ENCODE measurements at places on chromosomes 12 and 14.
A peak's percentile ranks its signal among the peaks of the same experiment; 100 is the strongest.

DNA sequence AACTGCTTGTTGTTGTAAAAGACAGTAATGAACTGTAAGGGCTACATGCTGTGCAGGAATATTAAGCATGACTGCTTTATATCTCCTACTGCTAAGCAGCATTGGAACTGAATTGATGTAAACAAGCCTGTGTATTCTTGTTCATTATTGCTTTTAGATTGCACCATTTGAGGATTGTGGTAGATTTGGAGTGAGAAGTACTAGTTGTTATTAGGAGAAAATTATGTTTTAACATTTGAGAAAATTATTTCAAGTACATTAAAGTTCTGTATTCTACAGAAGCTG is 212.7 kb downstream of the ERC1 start:
- no peak for DNase-seq

- no peak for DNase-seq
These were observed 124.1 kb upstream of the E2F7 start for GRCh38 chr12:77189458-77189857.

GRCh38 chr12:108289350-108290161 is 49.6 kb downstream of the CMKLR1 start:
- no peak for DNase-seq

DNA sequence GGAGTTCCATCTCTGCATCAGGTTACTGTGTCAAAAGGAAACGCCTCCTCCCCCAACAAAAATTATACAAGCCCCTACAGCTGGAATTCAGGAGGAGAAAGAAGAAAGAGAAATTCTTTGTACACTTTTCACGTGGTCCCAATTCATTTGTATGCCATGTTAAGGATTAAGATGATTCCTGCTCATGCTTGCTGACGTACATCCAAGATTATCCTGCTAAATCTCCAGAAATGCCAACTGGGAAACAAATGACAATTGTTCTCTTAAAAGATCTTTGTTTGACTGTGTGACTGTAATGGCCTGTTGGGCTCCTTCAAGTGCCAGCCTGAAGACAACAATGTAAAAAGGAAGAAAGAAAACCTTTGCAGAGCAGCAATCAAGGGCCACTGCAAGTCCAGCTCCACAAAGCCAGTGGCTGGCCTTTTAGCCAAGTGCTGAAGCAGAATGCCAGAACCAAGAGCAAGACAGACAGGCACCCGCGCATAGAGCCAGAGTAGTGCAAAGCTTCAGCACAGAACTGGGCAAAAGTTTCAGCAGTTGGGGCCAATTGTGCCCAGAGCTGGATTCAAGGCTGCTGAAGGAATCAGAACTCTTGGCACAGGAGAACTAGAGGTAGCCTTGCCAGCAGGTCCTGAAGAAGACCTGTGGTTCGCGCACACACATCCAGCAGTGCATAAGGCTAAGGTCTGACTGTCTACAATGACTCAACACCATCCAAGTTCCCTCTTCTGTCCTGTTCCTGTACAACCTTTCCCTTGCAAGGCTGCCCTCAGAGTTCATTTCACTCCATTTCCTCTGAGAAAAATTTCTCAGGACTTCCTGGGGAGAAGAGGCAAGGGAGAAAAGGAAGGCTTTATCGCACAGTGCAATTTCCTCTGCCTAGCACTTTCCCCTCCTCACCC is 209.7 kb upstream of the BMP4 start:
- no peak for DNase-seq

DNA sequence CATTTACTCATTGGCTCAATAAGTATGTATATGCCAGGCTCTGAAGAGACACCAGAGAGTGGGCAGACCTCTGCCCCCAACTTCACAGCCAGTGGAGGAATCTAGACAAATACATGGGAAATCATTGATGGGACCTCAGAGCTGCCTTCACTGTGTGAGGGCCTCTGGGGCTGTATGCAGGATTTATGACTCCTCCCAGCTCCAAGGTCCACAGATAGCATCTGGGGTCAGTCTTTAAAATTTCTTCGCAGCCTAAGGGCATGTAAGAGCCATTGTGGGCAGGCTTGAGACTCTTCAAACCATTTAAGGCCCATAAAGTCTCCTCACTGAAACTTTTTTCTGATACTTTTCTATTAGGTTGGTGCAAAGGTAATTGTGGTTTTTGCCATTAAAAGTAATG is 125.5 kb downstream of the SPTSSA start:
- DNase-seq = no peak

DNA sequence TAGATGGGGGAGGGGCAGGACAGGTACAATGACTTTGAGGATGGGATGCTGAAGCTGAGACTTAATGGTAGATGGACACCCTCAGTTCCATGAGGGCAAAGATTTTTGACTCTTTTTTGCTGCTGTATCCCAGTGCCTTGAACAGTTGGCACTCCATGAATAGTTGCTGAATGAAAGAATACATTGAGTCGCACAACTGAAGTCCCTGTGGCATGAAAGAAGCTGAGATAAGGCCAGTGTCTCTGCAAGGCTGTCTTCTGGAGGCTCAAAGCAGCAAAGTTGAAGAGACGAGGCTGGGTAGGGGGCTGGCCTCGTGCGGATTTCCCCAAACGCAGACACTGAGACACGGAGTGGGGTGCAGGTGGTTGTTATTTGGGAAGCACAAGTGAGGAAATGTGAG is 179.3 kb downstream of the ADCK1 start:
- no peak for DNase-seq

DNA sequence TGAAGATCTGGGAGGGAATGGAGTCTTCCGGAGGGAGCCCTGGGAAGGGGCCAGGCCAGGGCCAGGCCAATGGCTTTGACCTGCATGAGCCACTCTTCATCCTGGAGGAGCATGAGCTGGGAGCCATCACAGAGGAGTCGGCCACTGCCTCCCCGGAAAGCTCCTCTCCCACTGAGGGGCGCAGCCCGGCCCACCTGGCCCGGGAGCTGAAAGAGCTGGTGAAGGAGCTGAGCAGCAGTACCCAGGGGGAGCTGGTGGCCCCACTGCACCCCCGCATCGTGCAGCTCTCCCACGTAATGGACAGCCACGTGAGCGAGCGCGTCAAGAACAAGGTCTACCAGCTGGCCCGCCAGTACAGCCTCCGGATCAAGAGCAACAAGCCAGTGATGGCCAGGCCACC is 37.7 kb downstream of the PLEKHG3 start:
- no peak for DNase-seq

- no peak for DNase-seq
These were observed 42.8 kb downstream of the STXBP6 start for GRCh38 chr14:25006961-25007795.

GRCh38 chr14:75699331-75699730 is 38.3 kb downstream of the TTLL5 start:
- DNase-seq = no peak

- no peak for DNase-seq
These were observed 158.0 kb downstream of the RIMBP2 start for GRCh38 chr12:130557886-130558765.

- DNase-seq = peak; percentile 44
These were observed 47.7 kb downstream of the CYP46A1 start for GRCh38 chr14:99731547-99732435.

DNA sequence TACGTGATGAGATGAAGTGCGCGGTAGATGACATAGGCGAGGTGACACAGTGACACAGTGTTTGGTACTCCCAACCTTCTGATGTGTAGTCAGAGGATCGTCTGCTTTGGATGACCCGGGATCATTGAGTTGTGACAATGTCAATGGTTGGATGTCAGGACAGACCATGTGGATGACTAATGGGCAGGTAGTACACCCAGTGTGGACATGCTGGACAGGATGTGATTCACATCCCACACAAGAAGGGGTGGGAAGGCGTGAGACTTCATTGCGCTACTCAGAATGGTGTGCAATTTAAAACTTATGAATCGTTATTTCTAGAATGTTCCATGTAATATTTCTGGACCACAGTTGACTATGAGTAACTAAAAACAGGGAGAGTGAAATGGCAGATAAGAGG is 23.8 kb downstream of the MAP3K9 start:
- no peak for DNase-seq

DNA sequence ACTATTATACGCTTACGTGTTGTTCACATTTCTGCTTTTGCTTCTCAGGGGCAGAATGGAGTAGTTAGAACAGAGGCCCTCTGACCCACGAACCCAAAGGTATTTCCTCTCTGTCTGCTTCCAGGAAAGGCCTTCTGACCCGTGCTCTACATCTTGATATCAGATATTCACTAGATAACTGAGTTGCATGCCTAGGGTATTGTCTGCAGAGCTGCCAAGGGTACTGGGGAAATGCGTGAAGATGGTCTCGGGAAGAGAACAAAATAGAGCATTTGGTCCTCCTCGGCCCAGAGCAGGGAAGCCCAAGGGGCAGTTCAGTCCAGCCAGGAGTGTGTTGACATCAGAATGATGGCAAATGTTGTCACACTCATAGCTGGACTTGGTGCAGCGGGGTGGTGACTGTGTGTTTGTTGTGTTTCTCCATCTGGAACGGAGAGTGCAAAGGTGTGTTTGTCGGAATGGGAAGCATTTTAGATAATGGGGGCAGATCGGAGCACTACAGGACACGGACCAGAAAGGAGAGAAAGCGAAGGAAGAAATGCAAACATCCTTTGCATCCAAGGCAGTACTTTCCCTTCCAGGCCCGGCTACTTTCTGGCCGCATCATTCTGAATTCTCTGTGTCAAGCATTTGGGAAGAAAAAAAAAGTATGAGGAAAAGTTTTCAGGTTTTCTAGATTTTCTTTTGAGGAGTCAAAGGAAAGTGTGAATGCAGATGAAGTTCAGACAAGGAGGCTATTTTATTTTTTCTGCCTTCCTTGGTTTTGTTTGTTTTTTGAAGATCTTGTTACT is 8.1 kb downstream of the GLT1D1 start:
- DNase-seq = no peak

DNA sequence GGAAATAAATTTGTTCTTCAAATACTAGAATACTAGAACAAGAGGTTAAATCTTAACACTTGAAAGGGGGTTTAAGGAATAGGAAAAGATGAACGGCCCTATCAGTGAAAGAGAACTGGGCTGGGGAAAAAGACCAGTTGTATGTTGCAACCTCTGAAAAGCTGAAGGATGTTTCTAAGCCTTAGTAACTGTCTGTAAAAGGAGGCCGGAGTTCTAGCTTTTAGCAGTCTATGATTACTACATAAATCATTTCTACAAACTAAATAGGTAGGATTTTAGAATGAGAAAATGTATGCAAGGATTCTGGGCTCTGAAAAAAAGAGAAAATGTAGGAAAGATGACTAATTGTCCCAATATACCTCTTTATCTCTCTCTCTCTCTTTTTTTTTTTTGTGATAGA is 4.9 kb downstream of the CERS5 start:
- DNase-seq = no peak

DNA sequence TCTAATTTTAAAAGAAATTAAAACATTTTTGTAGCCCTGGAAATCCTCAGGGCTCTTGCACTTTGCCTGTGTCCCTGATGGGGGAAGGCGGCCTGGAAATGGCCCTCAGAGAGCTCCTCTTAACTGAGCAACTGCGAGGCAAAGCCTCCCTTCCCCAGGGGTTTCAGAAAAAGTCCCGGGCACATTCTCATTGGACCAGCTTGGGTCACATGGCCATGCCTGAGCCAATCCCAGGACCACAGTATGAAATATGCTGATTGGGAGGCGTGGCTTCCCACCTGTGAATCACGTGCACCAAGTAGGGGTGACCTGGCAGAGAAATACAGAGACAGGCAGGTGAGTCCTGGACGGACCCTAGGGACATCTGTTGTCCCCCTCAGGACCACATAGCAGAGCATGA is 90.4 kb upstream of the SFSWAP start:
- no peak for DNase-seq

GRCh38 chr12:57079821-57080220 is 1.2 kb upstream of the NEMP1 start:
- DNase-seq = no peak

- DNase-seq = no peak
These were observed 56.2 kb upstream of the NID2 start for GRCh38 chr14:52124791-52125684.

DNA sequence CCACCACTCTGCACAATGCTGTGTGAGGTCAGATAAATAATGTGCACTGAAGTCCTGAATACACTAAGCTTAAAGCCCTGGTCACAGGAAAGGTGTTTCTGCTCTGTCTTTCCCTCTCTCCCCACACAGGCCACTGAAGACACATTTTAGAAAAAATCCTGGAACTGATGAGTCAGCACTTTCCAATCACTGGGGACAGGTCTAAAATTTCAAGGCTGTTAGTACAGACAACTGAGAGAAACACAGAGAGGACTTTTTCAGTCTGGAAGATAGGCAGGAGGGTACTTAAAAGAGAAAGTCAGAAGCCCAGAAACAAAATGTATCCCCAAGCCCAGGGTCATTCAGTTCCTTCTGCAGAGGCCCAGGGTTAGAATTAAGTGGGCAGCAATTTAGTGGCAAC is 333.9 kb upstream of the CCDC196 start:
- no peak for DNase-seq

GRCh38 chr12:48187916-48188695 is 4.7 kb downstream of the CCDC184 start:
- no peak for DNase-seq

DNA sequence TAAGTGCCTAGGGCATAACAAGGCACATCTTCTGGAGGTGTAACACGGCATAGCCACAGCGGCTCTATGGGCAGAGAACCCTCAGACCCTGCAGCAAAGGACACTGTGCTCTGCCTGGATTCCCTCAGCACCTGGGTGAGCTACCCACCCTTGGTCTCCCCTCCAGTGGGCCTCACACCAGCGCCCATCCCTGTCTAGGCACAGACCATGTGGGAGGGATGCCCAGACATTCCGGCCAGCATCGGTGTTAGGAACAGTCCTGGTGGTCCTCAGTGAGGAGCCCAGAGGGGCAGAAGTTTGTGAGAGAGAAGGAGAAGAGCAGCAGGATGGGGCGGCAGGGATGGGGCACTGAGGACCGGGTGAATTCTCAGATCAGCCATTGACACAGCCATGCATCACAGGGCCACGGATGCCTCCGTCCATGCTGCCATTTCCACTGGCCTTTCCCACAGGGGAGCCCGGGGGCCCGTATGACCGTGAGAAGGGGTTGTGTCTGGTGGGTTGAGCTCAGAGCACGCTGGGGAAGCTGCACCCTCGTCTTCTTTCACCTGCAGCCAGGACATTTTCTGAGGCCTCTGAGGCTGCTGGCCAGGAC is 282.7 kb upstream of the SFSWAP start:
- DNase-seq = no peak

DNA sequence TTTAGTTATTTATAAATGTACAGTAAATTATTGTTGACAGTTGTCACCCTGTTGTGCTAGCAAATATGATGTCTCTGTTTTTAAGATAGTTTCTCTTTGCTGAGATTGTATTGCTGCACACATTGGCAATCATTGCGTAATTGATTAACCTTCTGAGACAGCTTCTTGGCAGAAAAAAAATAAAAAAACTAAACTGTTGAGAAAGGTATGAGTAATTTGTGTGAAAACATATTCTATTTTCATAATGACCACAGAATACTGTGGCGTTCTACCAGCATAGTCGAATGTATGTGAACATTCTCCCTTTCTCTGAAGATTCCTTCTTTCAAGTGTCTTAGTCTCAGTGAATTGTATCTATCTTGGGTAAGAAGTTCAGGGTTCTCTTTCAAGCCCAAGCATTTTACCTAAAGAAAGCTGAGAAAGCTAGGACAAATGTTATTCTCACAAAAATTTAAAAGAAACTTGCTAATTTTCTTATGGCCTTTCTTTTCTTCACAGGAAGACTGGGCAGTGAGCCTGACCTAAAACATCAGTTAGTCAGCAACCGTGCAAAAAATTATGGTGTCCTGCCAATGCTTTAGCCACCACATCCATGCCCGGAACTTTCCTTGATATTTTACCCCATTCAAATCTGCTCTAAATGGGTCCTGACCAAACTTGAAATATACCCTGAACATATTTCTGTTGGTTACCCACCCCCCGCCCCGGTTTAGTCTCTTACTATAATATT is 69.0 kb upstream of the REP15 start:
- DNase-seq = no peak

Measured in activated CD8-positive, alpha-beta memory T cell treated with anti-CD3 and anti-CD28 coated beads, Interleukin-2, amount 50 U/mL, for 48 hours (primary cell).